ENCODE measurements at places on chromosomes 1 and 21.
A peak's percentile ranks its signal among the peaks of the same experiment; 100 is the strongest.

GRCh38 chr1:61752921-61753389 lies 10.7 kb downstream of the PATJ start:
- DNase-seq, result no peak

- no peak for DNase-seq
Measured at GRCh38 chr1:17488995-17489767, 49.7 kb upstream of the RCC2 start.

GRCh38 chr1:219988387-219988786 lies 57.9 kb downstream of the EPRS1 start:
- DNase-seq, result peak; percentile 46

GRCh38 chr1:154748405-154748775 lies 121.7 kb downstream of the KCNN3 start:
- no peak for DNase-seq

GRCh38 chr1:33140153-33141149 lies 41.4 kb downstream of the TRIM62 start:
- DNase-seq, result no peak

DNA sequence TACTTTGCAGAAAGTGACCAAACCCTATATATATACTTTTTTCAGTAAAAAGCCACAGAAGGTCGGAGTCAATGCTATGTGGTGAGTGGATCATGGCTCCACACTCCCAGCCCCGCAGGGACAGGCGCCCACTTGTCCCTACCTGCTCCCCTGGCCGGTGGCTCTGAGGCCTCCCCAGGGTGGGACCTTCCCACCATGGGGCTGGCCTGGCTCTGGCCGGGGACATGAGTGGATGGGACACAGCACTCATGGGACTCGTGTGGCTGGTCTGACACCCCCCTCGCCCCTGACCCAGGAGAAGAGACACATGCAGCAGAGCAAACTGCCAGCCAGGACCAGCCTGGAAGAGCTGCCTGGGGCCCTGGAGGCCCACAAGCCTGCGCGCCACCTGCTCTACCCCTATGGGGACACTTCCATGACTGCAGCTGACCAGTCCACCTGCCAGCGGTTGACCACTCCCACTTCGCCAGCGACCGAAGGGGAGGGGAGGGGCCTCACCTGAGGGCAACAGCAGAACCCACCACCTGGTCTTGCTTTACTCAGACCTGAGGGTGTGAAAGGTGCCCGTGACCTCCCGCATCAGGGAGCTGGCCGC lies 2.2 kb downstream of the SPATC1L start:
- no peak for DNase-seq

GRCh38 chr1:165832902-165833301 lies 5.5 kb downstream of the UCK2 start:
- DNase-seq, result no peak

GRCh38 chr1:206923009-206923960 lies 1.5 kb upstream of the FCMR start:
- peak; percentile 85 for DNase-seq

GRCh38 chr1:180961622-180962021 lies 48.9 kb downstream of the KIAA1614 start:
- no peak for DNase-seq

DNA sequence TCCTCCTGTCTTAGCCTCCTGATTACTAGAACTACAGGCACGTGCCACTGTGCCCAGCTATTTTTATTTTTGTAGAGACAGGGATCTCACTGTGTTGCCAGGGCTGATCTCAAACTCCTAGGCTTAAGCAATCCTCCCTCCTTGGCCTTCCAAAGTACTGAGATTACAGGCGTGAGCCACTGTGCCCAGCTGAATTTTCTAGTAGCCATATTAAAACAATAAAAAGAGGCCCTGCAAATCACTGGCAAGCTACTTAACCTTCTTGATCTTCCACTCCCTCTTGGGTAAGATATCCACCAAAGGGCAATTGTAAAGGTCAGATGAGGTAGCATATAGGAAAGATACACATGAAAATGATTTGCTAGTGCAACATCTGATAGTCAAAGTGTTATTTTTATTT lies 65.6 kb upstream of the SRSF10 start:
- no peak for DNase-seq

- DNase-seq, result no peak
Measured at GRCh38 chr1:24720152-24720551, 25.1 kb upstream of the CLIC4 start.

DNA sequence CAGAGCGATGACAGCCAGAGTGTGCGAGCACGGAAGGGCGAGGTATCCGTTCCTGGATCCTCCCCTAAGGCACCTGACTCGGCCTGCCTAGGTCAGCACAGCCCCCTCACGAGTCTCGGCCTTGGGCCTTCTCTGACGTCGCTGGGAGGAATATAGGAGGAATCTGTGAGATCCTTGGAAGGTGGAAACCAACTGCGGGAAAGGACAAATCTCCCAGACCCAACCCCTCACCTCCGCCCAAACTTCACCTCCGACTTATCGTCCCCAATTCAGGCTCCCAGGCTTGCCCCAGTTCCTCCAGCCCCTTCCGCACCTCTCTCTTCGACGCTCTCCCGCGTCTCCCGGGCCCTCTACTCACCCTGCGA lies 494 bp downstream of the APH1A start:
- DNase-seq, result no peak

- DNase-seq, result no peak
Measured at GRCh38 chr1:39317910-39318633, 113.6 kb downstream of the MACF1 start.

GRCh38 chr21:32477424-32477745 lies 64.9 kb downstream of the EVA1C start:
- DNase-seq, result no peak

- no peak for DNase-seq
Measured at GRCh38 chr21:29379517-29380054, 80.9 kb downstream of the BACH1 start.

- DNase-seq, result no peak
Measured at GRCh38 chr1:116268211-116268610, 104.8 kb upstream of the ATP1A1 start.

DNA sequence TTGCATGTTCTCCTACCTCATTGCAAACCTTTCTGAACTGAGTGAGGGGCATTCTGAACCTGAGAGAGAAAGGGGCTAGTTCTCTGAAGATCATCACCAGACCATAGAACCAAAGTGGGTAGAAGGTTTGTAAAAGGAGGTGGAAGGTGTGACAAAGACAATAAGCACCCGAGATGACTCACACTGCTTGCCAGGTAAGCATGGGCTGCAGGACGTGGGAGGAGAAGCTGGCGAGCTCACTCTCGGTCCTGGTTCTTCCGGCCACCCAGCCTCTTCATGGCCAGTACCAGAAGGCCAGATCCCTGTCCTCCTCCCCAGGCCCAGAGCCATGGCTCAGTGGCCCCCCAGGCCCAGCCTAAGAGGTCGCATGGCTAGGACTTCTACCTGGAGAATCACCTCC lies 128.3 kb downstream of the TMEM53 start:
- DNase-seq, result no peak

Measured in GM06990 (cell line).